ENCODE measurements at places on chromosomes 6 and 20.
A peak's percentile ranks its signal among the peaks of the same experiment; 100 is the strongest.

DNA sequence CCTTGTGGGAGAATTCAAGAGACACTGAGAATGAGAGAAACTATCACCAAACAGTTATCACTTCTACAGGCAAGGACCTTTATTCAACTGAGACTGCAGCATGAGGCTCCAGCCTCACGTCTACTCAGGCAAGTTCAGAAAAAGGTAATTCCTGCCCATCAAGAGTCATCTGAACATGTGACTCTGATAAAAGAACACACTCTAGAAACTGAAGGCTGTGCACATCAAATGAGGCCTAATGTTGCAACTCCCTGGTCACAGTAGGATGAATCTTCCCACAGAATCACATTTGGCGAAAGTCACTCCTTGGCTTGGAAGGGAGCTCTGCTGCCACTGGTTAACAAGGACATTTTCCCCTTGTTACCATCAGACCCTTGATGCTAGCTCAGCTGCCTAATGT, 71.2 kb upstream of the EMILIN3 start:
- no peak for DNase-seq

- no peak for DNase-seq
These were observed 86.7 kb upstream of the LAMP5 start for GRCh38 chr20:9427430-9428291.

- DNase-seq, result no peak
These were observed 17.1 kb downstream of the RNF182 start for GRCh38 chr6:13941902-13942301.

GRCh38 chr6:8536122-8536521, 100.8 kb upstream of the SLC35B3 start:
- no peak for DNase-seq

DNA sequence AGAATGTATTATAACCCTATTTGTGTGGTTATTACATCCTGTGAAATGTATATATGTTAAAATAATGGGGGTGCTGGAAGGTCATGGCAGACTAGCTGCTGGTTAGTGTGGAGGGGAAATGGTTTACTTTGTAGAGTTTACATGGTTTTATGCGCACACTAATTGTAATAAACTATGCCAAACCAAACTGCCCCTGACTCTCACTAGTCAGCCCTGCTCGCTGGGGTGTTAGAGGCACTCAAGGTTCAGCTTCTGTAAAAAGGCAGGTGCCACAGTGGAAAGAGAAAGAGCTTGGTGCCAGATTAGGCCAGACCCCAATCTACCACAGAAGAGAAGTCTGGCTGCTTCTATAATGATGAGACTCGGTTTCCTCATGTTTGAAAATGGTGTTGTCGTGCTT, 52.7 kb downstream of the GOPC start:
- DNase-seq, result no peak

GRCh38 chr20:62624719-62625453, 17.4 kb upstream of the SLCO4A1 start:
- DNase-seq, result no peak

DNA sequence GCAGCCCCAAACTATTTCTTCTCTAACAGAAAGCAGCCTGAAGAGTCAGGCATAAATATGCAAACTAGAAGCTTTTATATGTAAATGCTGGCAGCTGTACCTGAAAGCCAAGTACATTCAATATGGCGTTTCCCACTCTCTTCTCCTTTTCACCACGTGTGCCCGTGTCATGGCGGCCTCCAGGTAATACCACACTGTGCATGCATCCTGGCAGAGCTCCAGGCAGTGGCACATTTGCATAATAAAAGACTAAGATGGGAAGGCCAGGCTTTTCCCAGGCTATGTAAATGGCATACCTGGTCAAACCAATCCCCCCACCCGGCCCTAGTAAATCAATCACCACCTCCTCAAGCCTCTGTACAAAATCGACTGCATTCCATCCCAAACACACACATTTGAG, 120.6 kb downstream of the MMUT start:
- peak; percentile 100 for DNase-seq

DNA sequence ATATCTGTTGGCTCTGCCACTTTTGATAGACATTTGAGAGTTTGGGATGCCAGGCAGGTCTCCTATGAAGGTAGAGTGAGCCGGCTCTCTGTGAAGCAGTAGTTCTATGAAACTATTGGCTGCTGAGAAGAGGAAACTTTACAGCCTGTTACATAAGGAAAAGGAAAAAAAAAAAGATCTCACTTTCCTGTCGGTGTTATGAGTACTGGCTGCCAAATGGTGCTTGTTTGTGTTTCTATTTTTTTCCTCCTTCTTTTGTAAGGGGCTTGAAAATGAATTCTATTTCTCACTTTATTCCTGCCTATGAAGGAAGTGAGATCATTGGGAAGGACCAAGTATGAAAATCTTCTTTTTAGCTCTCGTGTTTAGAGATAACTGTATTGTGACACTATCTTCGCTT, 73.1 kb upstream of the CLDN20 start:
- no peak for DNase-seq

DNA sequence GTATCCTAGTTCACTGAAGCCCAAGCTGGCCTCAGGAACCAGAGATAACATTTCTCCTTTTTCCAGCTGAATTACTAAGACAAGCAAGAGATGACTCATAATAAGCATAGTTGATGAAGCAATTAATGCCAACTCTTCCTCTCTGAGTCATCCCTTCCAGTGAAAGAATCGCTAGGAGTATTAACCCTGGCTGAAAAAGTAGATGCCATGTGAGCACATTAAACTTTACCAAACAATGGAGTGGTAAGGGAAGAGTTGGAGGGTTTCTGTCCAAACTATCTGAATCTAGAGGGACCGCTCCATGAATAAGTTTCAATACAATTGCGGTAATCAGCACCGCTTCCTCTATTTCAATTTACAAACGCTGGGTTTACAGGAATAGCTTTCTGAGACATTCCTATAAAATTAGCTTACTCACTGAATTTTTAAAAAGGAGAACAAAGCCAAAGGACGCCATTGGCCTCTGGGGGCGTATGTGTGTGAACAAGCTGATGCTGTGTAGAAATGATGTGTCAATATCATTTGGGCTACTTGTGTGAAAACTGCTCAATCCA, 48.3 kb downstream of the ATXN1 start:
- no peak for DNase-seq

DNA sequence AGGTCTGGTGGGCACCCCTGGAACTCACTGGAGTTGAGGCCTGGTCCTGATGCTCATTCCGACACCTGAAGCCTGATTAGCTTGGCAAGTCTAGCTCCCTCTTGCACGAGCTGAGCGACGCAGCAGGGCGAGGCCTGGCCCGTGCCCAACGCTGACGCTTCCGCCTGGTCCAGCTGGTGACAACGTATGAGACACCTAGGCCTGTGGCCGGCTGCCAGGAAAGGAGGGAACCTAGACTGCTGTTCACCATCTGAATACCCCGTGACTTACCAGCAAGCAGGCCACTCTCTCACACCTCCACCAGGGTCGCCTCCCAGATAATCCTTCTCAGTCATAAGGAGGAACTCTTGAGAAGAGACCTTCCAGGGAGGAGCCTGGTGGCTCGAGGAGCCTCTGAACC, 24.5 kb downstream of the YTHDF1 start:
- peak; percentile 94 for DNase-seq

DNA sequence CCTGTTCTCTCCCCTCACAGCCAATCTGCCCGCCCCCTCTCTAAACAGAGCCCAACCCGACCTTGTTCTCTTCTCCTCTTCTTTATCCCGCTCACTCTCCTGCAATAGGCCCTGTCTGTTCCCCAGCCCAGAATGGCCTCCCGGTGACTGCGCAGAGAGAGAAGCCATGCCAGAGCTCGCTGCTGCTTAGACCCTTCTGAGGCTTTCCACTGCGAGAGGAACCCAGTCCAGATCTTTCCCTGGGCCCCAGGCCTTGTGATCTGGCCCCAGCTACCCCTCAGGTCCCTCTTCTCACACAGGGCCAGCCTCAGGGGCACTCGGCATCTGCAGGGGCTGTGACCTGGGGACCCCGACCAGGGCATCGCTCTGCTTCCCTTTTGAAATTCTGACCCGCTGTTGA, 58.1 kb downstream of the TMEM242 start:
- DNase-seq, result no peak

DNA sequence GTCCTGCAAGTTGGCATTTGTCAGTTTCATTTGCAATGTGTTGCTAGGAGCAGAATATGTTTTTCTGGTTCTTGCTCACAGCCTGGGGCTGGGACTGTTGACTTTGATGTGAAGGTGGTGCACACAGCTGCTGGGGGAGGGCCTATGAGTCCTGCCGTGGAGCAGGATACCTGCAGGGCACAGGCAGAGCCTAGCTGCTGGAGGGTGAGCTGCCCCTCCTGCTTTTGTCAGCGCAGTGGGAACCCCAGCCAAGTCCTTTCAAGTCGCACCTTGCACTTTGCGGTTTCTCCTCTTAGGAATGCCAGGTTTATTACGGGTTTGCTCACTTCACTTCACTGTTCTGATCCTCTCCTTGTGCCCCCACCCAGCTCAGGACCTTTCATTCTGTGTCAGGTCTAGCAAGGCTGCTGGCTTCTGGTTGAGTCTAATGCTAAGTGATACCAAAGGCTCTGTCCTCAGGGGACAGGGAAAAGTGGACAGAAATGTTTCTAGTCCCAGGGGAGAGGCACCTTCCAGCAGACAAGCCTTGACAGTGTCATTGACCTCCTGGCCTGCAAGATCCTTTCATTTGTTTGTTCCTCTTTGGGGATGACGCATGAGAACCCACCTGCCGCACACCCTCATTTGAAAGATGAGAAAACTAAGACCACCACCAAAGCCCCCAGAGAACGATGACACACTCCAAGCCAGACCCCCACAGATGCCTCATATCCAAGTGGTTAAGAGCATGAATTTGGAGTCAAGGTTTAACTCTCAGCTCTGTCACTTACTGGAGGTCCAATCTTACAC, 2.7 kb upstream of the SPO11 start:
- peak; percentile 29 for DNase-seq

DNA sequence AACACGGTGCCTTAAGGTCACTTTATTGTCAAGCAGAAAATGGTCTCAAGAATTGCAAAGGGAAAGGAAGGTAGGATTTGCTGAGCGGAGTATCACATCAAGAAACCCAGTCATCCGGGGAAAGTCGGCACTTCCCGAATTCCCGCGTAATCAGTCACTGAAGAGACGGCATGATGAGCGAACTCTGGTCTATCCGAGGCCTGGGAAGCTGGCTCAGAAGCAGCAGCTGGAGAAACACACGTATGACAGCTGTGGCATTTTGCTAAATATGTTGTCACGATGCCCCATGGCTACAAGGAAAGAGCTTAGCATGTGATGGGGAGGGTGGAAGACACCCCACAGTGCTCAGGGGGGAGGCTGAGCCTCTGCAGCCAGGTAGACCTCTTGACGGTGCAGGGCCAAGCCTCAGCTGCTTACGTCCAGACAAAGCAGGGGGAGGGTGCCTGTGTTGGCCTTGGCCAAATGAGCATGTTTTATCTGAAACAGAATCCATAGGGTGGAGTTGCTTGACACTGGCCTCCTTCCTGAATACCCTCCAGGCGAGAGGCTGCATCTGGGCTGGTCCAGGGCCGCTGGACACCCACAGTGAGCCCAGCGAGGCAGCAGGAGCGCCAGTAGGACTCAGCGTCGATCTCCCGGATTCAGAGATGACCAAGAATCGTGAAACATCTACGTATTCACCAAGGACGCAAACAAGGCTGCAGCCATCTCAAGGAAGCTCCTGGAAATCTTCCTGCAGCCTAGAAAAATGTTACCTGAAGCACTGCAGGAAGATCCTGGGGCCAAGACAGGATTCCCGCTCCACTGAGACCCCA, 118.8 kb upstream of the AFDN start:
- no peak for DNase-seq

- DNase-seq, result no peak
These were observed 65.8 kb upstream of the THEMIS start for GRCh38 chr6:127966616-127967015.

DNA sequence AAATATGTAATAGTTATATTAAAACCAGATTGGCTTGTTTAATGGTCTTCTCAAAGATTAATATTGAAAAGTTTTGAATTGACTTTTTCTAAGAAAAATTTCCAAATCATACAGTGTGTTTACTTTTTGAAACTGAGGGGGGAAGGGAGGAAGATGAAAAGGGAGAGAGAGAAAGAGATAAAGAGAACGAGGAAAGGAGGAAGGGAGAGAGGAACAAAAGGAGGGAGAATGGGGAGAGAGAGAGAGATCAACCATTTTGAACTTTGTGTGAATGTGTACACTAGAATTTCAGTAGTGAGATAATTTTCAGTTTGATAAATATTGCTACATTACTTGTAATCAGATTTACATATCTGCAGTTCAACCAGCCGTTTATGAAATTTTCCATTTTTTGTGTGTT, 124.5 kb downstream of the EPHA7 start:
- no peak for DNase-seq

- no peak for DNase-seq
These were observed 289.9 kb downstream of the BTBD9 start for GRCh38 chr6:38349795-38350194.

- DNase-seq, result no peak
These were observed 516 bp upstream of the IRF4 start for GRCh38 chr6:390914-391558.

GRCh38 chr6:106417572-106418147, 57.1 kb downstream of the CRYBG1 start:
- no peak for DNase-seq

DNA sequence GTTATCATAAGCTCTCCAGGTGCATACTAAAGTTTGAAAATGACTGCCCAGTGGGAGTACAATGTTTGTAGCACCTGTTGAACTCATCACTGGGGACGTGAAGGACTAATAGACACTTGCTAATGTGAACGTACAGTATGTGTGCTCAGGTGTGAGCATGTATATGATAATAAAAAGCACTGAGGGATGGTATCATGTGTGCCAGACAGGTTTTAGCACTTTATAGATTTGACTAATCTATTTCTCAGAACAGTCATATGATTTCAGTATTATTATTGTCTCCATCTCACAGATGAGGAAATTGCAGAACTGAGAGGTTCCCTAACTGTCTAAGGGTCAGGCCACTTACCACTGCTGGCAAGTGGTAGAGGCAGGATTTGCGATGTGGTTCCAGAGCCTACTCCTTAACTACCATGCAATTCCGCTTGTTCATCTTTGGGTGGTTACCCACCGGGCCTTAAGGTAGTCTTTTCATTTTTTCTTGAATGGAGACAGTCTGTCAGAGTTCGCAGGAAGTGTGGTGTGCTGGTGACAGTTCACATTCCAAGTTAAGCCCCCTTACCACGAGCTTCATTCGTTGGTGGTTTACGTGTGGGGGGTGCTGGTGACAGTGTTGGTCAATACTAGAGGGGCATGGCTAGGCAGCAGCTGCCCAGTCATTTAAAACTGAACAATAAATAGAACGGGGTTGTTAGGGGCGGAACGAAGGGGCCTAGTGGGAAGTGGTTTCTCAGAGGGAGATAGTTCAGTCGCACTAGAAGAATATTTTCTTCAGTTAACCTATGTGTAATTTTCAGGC, 46.8 kb downstream of the RREB1 start:
- DNase-seq, result no peak

- no peak for DNase-seq
These were observed 10.7 kb downstream of the HLA-A start for GRCh38 chr6:29953001-29953441.

DNA sequence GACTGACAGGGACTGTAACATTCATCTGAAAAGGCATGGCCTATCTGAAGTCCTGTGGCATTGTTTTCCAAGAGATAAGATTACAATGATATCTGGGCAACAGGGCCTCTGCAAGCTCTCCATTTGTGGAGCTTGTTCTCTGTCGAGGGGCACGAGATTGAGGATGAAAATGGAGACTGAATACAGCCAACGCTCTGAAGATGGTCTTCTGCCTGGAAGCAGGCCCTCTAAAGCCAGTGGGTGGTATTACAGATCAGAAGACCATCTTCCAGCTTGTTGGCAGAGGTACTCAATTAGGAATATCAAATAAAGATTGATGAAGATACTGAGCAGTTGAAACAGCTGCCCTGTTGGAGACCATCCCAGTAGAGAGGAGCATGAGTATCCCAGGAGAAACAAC, 288.2 kb downstream of the CENPW start:
- no peak for DNase-seq

GRCh38 chr6:157488716-157489118, 107.7 kb downstream of the ZDHHC14 start:
- no peak for DNase-seq

All from NCI-H1105 treated with DMSO at 0.1 percent for 48 hours (cell line).